NCI-H2029 (cell line): ENCODE measurements at places on chromosomes 11 and 22.

GRCh38 chr11:116065986-116066385 lies 561.8 kb upstream of the CADM1 start:
- DNase-seq = no peak

DNA sequence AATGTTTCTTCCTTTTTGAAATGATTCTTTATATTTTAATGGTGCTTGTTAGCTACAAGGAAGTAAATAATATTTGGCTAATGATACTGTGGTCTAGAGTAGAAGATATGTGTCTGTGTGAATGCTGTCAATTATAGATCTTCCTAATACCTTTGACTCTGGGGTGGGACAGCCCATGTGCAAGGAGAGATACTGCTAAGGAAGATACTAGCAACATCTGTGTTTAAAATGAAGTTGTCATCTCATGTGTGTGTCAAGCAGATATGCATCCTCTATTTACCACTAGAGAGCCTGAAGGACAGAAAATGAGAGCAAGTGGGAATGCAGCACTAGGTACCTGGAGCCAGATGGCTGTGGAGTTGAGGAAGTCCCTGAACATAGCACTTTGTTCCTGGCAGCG lies 34.1 kb downstream of the PPME1 start:
- DNase-seq = no peak

DNA sequence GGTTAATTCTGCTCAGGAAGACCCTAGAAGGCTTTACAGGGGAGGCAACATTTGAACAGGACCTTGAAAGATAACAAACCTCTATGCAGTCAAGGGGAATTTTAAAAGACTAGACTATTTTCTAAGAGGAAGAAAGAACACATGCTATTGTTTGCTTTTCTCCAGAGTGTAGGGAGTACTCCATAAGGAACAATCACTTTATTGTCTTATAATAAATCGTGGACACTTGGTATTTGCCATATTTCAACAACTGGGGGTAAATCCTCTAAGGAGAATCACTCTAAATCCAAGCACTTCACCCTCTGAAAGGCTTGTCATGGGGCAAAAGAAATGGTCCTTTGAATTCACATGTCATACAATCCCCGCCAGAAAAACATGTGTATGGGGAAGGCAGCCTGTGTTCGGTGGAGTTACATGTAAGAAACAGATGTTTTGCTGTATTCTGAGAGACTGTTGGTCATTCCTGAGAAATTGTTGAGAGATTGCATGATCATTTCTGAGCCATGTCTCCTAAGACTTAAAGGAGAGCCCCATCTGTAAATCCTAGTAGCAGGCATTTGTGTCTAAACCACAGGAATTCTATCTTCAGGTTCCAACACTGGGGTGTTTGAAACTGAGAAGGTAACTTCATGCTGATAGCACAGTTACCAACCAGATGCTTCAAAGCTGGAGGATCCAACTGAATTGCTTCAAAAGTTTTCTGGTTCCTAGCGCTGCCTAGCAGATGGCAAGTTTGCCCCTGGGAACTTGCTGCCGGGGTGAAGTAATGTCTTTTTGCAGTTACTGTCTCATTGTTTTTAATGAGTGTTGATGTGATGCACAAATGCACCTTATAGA lies 66.8 kb downstream of the FZD4 start:
- DNase-seq = no peak

DNA sequence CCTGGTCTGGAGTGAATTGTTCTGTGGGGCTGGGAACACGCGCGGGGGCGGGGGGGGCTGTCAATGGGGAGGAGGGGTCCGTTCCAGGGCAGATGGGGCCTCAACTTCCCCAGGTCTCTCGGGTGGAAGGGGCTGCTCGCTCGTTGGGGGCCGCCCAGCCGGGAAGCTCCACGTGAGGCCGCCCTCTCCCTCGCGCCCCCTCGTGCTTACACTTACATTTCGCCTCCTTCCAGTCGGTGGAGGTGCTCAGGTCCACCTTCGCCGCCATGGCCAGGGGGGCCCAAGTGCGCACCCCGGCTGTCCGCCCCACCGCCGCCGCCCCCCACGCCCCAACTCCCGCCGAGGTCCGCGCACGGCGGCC lies 452 bp downstream of the MACROD1 start:
- DNase-seq = no peak

GRCh38 chr11:77705195-77705875 lies 67.7 kb upstream of the CLNS1A start:
- DNase-seq = no peak

- DNase-seq = no peak
Observed at GRCh38 chr22:45358127-45358526, 48.4 kb downstream of the FAM118A start.

GRCh38 chr22:34099278-34099677 lies 179.0 kb upstream of the LARGE1 start:
- DNase-seq = no peak
